ENCODE measurements at places on chromosomes 6 and 20. TPM values are rescaled to one million over a fixed set of nuclear protein-coding genes. Genes with fewer than 3 reads are reported as not detected.
A peak's percentile ranks its signal among the peaks of the same experiment; 100 is the strongest.

TFAP2C gene
- total RNA-seq: 11.3 TPM

DNA sequence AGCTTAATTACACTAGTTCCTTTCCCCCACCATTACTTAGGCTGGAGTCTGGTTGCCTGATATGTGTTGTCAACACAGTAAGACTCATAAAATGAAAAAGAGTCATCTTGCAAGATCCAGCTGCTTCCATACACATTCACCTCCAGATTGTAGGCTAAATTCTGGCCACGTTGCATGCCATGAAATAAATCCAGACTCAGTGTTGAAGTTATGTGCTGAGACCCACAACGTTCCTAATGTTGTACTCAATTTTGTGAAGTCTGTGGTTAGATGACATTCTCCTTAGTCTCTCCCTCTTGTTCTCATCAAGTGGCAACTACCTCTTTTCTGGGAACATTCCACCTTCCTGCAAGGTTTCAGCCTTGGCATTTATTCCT is 212.3 kb downstream of the LMBRD1 start:
- DNase-seq: no peak

- no peak for DNase-seq
These were observed 8.2 kb downstream of the TRERF1 start for GRCh38 chr6:42443312-42444060.

DNA sequence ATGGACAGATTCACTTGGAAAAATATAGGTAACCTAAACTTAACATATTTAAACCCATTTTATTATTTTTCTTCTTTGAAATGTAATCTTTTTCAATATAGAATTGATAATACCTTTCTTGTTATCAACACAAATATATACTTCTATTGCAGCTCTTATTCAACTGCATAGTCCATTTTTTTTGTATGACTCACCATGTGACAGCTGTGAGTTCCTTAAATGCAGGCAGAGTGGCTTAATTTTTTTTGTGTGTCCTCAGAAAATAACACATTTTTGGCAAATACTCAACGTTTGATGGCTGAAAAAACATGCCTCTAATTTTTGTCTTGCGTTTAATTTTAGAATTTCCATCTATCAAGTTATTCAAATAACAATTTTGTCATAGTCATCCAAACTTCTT is 454.8 kb downstream of the PHF3 start:
- no peak for DNase-seq

DNA sequence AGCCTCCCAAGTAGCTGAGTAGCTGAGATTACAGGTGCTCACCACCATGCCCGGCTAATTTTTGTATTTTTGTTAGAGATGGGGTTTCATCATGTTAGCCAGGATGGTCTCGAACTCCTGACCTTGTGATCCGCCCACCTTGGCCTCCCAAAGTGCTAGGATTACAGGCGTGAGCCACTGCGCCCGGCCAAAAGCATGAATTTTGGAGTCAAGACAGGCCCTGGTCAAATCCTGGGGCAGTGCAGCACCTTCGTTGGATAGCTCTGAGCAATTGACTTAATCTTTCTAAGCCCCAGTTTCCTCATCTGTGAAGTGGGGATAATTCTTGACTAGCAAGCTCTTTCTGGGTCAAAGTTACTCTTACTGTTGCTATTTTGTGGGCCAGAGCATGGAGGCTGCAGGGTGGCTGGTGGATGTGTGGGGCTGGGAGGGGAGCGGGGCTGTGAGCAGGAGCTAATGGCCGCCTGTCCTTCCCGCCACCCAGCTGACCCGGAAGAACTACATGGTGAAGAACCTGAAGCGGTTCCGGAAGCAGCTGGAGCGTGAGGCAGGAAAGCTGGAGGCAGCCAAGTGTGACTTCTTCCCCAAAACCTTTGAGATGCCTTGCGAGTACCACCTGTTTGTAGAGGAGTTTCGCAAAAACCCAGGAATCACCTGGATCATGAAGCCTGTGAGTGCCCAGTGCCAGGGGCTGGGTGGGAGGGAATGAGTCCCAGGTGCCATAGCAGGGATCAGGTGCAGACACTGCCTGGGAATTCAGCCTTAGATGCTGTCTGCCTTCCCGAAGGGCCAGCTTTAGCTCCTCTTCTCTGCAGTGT is 39.0 kb downstream of the TTLL9 start:
- no peak for DNase-seq

DNA sequence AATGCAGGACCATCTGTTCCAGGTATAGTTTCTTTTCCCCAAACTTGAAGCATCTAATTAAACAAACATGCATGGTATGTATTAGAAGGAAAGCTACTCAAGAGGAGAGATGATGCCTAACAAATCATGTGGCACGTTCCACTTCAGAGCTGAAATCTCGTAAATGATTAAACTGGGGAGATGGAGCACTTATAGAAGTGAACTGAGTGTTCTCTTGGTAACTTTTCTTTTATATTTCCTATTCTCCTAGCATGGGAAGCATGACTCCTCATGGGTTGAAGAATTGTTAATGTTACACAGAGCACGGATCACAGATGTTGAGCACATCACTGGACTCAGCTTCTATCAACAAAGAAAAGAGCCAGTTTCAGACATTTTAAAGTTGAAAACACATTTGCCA is 61.1 kb downstream of the CCN2 start:
- no peak for DNase-seq

DNA sequence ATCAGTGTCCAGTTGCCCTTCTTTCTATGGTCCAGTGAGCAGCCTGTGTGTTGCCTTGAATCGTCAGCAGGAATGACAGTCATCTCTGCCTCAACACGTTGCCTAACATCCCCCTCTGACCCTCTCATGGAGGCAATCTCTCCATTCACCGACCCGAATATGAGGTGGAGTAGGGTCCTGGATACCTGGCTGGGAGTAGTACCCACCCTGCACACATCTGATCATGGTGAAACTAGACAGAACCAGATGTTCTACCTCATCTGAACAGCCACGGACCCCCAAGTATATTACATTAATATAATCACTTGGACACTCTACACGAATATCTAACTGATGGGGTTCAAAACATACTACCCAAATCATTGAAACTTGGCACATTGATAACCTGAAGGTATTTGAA is 77.0 kb upstream of the COL21A1 start:
- no peak for DNase-seq

- DNase-seq: no peak
These were observed 101.9 kb upstream of the MOCS1 start for GRCh38 chr6:40036186-40036585.

NKX2-2 gene
- not detected for total RNA-seq

DNA sequence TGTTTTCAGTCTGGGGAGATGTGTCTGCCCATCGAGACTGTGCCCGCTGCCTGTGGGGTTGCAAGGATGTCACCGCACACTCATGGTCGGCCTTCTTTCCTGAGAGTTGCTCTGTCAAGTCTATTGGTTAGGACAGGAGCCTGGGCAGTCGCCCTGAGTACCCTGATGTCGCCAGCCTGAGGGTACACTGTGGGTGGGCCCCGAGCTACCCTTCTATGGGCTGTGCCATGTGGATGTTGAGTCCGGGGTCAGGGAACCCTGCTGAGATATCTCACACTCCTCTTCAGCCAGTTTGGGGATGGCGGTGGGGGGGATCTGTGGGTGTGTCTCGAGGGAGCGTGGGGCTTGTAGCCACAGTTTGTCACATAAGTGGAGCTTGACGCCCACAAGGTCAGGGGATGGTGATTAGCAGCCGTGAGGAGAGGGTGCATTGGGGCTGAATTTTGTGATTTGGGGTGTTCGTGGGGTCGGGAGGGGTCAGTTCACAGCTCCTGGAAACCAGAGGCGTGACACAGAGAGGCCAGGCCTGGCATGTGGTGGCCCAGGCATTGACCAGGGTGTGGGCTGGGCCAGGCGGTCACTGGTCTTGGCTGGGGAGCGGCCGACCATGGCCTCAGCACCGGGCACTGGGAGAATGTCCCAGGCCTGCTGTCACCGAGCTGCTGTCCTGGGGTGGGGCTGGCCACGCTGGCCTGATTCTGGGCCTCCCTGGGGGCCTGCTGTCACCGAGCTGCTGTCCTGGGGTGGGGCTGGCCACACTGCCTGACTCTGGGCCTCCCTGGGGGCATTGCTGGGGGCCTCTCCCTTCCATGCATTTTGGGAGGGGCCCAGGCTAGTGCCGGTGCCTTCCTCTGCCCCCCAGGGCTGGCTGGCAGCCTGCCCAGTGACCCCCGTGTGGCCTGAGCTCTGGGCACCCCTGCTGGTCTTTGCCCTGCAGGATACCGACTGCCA is 1.6 kb upstream of the NPBWR2 start:
- DNase-seq: no peak

C4A gene
- 0.42 TPM for total RNA-seq

DNA sequence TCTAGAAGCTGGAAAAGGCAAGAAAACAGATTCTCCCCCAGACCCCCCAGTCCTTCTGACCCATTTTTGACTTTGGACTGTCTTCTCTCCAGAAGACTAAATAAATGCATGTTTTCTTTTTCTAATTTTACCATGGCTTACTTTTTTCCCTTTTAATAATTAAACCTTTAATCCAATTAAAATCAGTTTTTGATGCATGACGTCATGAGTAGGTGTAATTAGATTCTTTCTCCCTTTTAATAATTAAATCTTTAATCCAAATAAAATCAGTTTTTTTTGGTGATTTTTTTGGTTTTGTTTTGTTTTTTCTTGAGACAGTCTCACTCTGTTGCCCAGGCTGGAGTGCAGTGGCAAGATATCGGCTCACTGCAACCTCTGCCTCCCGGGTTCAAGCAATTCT is 13.2 kb upstream of the NCOA5 start:
- no peak for DNase-seq

GRCh38 chr20:59123011-59123677 is 40.5 kb upstream of the ZNF831 start:
- DNase-seq: no peak

- DNase-seq: no peak
These were observed 4.1 kb upstream of the PAX1 start for GRCh38 chr20:21701171-21701876.

ERGIC3 gene
- total RNA-seq: 161 TPM

OR2J3 gene
- total RNA-seq: not detected

PRDM13 gene
- total RNA-seq: 1.6 TPM

NAPB gene
- 13.1 TPM for total RNA-seq

DCBLD1 gene
- total RNA-seq: 5.6 TPM

- DNase-seq: peak; percentile 3
These were observed 335.0 kb upstream of the KCNQ5 start for GRCh38 chr6:72286911-72287311.

DNA sequence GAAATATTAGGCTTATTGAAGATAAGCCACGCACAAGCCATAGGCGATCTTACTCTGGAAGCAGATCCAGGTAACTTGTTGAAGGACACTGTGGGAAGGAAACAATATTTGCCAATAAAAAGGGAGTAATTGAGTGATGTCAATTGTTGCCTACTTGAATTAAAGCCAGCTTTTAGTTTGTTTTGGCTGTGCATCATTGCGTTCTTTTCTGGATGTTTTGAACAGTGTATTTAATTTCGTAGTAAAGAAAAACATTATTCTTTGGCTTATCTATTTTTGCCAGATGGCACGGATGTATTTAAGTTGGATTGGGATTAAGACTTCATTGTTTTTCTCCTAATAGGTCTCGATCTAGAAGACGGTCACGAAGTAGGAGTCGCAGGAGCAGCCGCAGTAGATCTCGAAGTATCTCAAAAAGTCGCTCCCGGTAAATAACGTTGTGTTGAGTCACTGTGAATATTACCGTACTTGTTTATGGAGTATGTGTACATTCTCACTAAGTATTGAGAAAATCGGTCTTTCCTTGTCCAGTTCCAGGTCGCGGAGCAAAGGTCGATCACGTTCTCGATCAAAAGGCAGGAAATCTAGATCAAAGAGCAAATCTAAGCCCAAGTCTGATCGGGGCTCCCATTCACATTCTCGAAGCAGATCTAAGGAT is 2.6 kb downstream of the SRSF6 start:
- no peak for DNase-seq

NOX3 gene
- not detected for total RNA-seq

GRCh38 chr6:129901910-129902309 is 40.8 kb upstream of the TMEM244 start:
- DNase-seq: no peak

DNA sequence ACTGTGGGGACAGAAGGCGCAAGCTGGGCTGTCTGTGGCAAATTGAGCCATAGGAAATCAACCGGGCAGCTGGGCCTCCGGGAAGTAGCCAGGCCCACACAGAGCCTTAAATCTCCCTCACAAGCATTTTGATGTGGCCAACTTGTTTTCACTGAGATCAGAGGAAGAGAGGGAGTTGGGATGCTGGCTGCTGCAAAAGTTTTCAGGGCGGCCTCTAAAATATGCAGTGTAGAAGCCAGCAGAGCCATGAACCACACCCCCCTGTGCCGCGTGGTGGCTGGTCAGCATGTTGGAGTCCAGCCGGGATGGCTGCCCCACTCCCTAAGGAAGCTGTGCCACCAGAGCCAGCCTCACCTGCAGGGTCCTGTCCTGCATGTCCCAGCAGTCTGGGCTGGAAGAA is 167.4 kb downstream of the CDC5L start:
- no peak for DNase-seq

DNA sequence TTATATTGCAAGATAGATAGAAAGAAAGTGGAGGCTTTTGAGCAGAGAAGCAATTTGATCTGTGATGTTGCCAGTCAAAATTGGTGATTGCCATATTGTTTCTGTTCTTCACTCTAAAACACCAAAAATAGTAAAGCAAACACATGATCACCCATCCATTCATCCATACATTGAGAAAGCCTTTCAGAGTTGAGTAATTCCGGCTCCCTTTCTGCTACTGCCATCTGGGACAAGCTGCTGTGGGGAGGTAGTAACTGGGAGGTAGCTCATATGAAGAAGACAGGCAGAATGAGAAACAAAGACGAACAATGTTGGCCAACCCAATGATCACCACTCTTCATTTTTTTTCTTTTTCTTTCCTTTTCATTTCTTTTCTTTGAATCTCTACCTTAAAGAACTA is 51.1 kb upstream of the HBS1L start:
- DNase-seq: no peak

UBD gene
- not detected for total RNA-seq

DNA sequence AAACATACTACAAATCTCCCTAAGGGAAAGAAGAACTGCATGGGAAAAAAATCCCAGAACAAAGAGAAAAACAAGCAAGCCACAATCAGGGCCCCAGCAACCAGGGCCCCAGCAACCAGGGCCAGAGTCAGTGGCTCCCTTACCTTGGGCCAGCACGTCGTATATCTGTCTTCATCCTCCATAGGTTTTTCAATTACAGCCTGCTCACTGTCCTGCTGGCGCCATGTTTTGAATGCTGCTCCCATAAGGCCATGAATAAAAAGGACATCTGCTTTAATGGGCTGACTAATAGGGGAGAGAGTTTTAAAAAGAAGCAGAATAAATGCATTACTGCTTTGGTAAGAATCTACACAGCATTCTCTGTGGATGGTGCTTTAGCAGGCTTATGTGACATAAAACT is 49.2 kb downstream of the SERAC1 start:
- no peak for DNase-seq

DNA sequence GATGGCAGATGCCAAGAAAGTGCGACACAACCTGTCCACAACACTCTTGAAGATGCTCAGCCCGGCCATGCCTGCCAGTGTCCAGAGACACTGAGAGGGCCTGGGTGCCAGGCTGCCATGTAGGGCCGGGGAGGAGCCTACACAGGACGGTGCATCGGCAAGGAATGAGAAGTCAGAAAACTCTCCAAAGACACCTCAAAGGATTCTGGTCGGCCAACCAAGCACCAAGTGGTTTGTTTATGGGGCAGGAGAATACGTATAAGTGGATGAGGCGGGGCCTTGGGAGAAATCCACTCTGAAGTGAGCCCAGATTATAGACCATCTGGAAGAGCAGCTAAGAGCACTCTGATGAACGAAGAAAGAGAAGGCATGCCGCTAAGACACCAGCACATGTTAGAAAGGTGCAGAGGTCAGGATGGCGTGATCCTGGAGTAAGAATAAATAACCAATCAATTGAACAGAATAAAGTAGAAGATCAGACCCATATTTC is 120.7 kb upstream of the FOXQ1 start:
- no peak for DNase-seq

All from NCI-H460 (cell line).